Osteoblast (primary cell): ENCODE measurements at places on chromosomes 6 and 20. TPM values are rescaled to one million over a fixed set of nuclear protein-coding genes. Genes with fewer than 3 reads are reported as not detected.

Gene TASP1
- 8.0 and 9.4 TPM in 2 replicates for total RNA-seq

Gene SAMD5
- 0.59 and 1.1 TPM in 2 replicates for total RNA-seq

Gene EYA4
- total RNA-seq = 35.5 and 35.9 TPM in 2 replicates

- DNase-seq = peak; percentile 3
- H3K4me3 ChIP-seq = no peak overlapping the region
- no peaks in the 10 kb centered on the region for H3K4me1 ChIP-seq
- no peaks in the 10 kb centered on the region for H3K27me3 ChIP-seq
- no peaks in the 10 kb centered on the region for H3K36me3 ChIP-seq
Measured at GRCh38 chr6:33329058-33329457, 11.5 kb upstream of the ZBTB22 start.

DNA sequence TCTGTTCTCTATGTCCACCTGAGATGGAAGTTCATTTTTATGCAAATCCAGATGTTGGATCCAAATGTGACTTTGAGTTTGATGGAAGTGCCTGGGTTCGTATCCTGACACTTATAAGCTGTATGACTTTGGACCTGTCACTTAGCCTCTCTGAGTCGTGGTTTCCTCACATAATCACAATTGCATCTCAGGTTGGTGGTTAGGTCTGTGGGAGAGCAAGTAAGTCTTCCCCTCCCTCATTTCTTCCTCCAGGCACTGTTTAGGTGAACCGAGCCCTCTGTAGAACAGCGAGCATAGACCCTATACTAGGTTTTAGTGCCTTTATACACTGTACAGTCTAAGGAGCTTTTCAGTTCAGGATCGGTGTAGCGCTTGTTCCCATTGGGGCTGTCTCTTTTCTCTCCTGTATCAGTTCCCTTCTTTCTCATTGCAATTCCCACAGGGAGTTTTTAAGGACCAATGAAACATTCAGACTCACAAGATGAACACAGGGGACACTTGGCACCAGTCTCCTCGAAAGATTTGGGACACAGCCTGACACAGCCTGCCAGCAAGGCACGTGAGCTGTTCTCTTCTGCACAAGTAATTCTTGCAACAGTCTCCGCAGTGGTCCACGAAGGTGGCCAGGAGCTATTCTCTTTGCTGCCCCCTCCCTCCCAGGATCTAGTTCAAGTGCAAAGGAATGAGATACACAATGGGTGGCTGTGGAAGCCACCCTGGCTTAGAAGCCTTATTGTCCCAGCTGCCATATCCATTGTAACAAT is 11.8 kb downstream of the TOX2 start:
- H3K4me1 ChIP-seq = peaks cover 4% of the 10 kb centered on the region
- peaks cover 8% of the 10 kb centered on the region for H3K27me3 ChIP-seq
- no peak for DNase-seq
- H3K27ac ChIP-seq = no peak overlapping the region
- H3K36me3 ChIP-seq = no peaks in the 10 kb centered on the region
- no peak overlapping the region for H3K4me3 ChIP-seq

DNA sequence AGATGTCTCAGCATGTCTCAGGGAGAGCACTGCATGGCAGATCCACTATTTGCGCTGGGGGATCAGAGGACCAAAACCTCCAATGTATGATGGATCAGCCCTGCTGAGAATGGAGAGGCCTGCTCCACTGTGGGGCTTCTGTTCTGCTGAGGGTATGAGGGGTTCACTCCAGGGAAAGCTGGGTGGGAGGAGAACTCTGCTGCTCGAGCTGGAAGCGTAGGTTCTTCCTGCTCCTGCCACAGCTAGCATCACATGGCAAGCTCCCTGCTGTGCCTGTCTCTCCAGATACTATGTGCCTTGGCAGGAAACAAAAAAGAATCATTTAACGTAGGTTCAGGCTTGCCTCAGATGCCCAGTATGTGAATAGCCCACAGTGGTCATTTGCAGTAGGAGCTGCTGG is 105.8 kb downstream of the EPM2A start:
- no peaks in the 10 kb centered on the region for H3K4me1 ChIP-seq
- H3K27me3 ChIP-seq = no peaks in the 10 kb centered on the region
- H3K27ac ChIP-seq = no peak overlapping the region
- H3K36me3 ChIP-seq = no peaks in the 10 kb centered on the region
- H3K4me3 ChIP-seq = no peak overlapping the region
- no peak for DNase-seq

DNA sequence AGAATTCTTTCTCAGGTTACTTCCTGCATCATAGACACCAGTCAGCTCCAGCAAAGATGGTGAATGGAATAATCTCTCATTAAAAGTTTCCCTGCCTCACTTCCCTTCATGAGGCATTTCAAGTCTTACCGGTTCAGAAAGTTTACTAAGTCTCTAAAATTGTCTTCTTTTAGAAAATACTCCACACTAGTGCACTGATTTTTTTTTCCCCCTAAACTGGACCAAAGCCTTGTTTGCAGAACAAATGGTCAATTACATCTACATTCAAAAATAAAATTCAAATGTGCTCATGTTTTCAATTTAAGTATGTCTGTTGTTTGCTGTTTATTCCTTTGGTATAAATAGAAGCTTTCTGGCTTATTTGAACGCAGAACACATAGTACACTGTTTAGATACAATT is 111.2 kb downstream of the GMPR start:
- H3K27ac ChIP-seq = no peak overlapping the region
- DNase-seq = no peak
- no peaks in the 10 kb centered on the region for H3K27me3 ChIP-seq
- H3K4me1 ChIP-seq = peaks cover 31% of the 10 kb centered on the region
- H3K36me3 ChIP-seq = no peaks in the 10 kb centered on the region
- no peak overlapping the region for H3K4me3 ChIP-seq

GRCh38 chr20:19973961-19974629 is 43.1 kb upstream of the NAA20 start:
- no peaks in the 10 kb centered on the region for H3K36me3 ChIP-seq
- DNase-seq = peak; percentile 89
- peaks cover 43% of the 10 kb centered on the region for H3K4me1 ChIP-seq
- peak overlapping the region; percentile 90 for H3K27ac ChIP-seq
- no peaks in the 10 kb centered on the region for H3K27me3 ChIP-seq
- H3K4me3 ChIP-seq = peak overlapping the region; percentile 95

GRCh38 chr6:117329926-117330325 is 64.6 kb downstream of the VGLL2 start:
- H3K27ac ChIP-seq = no peak overlapping the region
- no peaks in the 10 kb centered on the region for H3K27me3 ChIP-seq
- H3K36me3 ChIP-seq = no peaks in the 10 kb centered on the region
- no peak overlapping the region for H3K4me3 ChIP-seq
- no peak for DNase-seq
